ENCODE measurements at places on chromosomes 3 and 15. TPM values are rescaled to one million over a fixed set of nuclear protein-coding genes. Genes with fewer than 3 reads are reported as not detected.

DNA sequence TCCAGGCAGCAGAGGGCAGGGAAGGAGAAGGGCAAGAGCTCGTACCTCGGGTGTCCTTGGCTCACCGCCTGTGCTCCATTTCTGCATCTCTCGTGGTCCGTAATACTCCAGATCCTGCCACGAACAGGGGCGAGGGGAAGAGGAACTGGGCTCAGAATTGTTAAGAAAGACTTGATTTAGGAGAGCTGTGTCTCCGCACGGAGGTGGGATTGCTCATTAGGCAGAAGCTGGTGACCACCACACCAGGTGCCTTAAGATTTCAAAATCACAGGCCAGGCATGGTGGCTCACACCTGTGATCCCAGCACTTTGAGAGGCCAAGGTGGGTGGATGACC, 37.2 kb upstream of the BDH1 start:
- DNase-seq, result no peak

DNA sequence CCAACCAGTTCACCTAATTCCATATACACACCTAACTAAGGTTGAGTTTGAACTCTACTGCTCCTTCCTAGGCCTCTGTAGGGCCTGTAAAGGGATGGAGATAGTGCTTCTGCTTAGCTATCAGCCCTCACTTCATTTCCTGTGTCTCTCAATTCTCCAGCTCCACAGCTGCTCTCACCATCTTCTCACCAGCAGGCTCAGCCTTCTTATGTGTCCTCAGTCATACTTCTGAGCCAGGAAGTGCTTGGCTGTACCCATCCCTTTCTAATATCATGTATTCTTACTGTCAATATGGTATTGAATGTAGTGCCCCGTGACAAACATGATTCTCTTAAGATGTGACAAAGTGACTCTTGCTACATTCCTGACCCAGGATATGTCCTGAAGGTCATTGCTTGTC, 116.9 kb downstream of the SLC9A9 start:
- no peak for DNase-seq

DNA sequence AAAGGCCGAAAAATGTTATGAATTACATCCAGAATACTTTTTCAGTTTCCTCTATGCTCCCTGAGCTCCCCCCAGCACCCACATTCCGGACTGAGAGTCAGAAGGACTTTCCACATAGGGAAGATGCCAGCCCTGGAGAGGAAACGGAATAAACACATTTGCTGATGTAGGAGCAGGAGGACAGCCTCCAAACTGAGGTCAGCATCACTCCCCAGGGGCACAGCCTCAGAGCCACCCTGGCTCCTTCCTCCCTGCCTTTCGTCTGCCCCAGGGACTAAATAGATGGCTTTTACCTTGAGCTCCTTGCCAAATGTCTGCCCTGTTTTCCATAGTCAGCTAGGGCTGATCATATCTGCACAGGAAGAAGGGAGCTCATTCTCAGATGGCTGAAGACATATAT, 22.6 kb upstream of the SLCO2A1 start:
- no peak for DNase-seq

- DNase-seq, result no peak
Measured at GRCh38 chr3:24540821-24541220, 46.2 kb upstream of the THRB start.

- no peak for DNase-seq
Measured at GRCh38 chr3:116114586-116114985, 330.7 kb downstream of the LSAMP start.

Gene UROC1
- 0.08 TPM for total RNA-seq

DNA sequence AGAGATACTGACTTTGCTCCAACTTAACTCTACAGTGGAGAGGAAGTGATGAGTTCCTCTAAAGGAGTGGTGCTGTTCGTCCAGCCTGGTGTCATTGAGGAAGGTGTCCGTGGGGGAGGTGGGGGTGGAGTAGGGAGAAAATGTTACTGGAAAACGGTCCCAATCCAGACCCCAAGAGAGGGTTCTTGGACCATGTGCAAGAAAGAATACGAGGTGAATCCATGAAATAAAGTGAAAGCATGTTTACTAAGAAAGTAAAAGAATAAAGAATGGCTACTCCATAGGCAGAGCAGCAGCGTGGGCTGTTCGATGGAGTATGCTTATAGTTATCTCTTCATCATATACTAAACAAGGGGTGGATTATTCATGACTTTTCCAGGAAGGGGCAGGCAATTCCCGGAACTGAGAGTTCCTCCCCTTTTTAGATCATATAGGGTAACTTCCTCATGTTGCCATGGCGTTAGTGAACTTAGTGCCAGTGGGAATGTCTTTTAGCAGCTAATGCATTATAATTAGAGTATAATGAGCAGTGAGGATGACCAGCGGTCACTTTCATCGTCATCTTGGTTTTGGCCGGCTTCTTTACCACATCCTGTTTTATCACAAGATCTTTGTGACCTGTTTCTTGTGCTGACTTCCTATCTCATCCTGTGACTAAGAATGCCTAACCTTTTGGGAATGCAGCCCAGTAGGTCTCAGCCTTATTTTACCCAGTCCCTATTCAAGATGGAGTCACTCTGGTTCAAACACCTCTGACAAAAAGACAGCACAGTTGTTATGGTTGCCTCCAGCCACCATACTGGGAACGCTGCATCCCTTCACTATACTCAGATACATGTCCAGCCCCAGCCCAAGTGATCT, 38.6 kb downstream of the CLEC3B start:
- peak; percentile 26 for DNase-seq

GRCh38 chr3:105762749-105763658, 105.8 kb downstream of the CBLB start:
- DNase-seq, result no peak

Gene PRR20G
- not detected for total RNA-seq

- no peak for DNase-seq
Measured at GRCh38 chr3:48472673-48472922, 26.1 kb downstream of the ATRIP start.

Gene ANKUB1
- not detected for total RNA-seq

GRCh38 chr3:10548992-10549391, 43.6 kb upstream of the ATP2B2 start:
- DNase-seq, result no peak

- no peak for DNase-seq
Measured at GRCh38 chr15:42608110-42608531, 32.7 kb downstream of the STARD9 start.

Gene LSAMP
- not detected for total RNA-seq

DNA sequence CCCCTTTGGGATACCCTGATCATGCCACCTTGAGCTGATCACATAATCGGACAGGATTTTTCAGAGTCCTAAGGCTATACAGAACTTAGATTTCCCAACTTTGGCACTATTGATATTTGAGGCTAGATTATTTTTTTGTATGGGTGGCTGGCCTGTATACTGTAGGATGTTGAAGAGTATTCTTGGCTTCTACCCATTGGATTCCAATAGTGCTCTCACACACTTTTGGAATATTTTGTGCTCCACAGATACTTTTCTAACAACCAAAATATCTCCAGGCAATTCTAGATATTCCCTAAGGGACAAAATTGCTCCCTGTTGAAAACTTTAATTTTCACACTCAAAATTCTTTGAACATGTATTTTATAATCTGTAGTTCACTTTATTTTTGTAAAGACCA, 125.1 kb downstream of the ABI3BP start:
- DNase-seq, result no peak

Gene P4HTM
- total RNA-seq, result 14.6 TPM

DNA sequence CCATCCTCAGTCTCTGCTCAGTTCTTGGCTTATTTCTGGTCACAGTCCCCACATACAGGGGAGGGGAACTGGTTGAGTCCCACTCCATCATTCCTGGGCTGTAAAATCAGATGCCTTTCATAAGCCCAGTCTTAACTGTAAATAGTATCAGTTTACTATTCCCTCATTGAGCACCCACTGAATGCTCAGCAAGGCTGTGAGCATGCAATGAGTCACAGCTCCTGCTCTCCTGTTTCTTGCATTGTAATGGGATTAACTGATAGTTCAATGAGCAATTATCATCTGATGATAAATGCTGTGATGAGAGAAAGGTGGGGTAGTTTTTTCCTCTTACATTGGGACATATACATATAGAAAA, 113.6 kb upstream of the TPM1 start:
- no peak for DNase-seq

Gene KNG1
- total RNA-seq, result 0.26 TPM

GRCh38 chr3:14913926-14914778, 33.2 kb upstream of the NR2C2 start:
- no peak for DNase-seq

Gene WWTR1
- total RNA-seq, result 13.3 TPM

- DNase-seq, result no peak
Measured at GRCh38 chr15:46278062-46278461, 643.2 kb downstream of the SQOR start.

DNA sequence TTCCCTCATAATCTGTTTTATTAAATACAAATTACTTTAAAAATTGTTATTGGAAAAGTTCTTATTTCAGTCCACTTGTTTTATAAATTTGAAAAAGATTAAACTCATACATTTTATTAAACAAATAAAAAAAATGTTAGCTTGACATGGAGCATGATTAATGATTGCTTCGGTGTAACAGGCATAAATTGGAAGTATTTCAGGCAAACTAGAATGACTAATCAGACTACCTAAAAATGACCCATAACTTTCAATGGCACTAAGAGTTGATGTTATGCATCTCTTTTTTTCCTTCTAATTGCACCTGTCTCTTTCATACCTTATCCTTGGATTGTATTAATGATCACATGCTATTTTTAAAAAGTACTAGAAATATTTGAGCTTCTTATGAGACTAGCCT, 343.3 kb downstream of the ZNF385D start:
- DNase-seq, result no peak

DNA sequence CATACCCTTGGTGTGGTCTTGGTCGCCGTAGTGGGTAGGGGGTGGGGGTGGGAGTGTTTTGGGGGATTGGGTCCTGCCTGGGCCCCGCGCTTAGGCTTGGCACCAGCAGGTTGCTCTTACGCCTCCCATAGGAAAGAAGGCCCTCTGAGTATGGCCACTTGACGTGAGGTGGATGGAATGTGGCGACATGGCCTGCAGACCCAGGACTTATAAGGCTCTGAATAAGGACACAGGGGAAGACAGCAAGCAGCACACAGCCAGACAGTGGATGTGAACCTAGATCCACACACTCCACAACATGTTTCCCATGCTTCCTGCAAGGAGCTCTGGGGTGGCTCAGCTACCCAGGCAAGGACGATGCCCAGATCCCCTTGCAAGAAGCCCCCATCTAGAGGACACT, 12.4 kb downstream of the RBPMS2 start:
- no peak for DNase-seq

Gene APPL1
- total RNA-seq, result 53.4 TPM

Gene EPHB1
- 3.1 TPM for total RNA-seq

DNA sequence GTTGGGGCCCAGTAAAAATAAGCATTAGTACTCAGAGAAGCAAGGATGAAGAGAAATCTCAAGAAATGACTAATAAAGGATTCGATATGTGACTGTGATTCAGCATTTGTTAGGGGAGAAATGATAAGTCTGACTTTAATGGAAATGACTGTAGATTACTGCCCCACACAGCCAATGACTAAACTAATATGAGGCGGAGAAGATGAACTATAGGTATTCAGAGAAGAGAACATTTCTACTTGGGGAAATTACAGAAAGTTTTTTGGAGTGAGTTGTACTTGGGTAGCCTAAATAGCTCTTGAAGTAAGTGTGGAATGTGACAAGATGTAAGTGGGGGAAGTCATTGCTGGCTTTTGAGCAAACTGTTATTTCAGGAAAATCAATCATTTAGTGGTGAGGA, 380.0 kb downstream of the PDCD6IP start:
- no peak for DNase-seq

GRCh38 chr3:38627956-38628355, 21.5 kb downstream of the SCN5A start:
- DNase-seq, result no peak

Gene LRRC2
- 160 TPM for total RNA-seq

Gene GOLGA6D
- total RNA-seq, result not detected

DNA sequence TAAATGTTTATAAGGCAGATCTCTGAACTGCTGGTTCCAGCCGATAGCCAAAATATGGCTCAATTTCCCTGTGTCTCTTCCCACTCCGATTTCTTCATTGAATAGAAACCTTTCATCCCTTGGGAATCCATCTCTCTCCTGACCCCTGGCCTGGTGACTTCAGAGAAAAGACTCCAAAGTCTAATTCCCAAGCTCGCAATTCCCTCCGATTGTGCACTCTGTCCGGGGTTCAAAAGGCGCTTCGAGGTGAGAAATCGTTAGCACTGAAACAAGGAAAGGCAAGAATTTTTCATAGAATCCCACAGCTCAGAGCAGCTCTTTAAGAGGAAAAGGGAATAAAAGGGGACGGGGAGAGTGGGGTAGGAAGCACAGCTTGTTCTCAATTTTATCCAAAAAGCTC, 18.4 kb upstream of the RAD18 start:
- no peak for DNase-seq

Gene AGBL1
- total RNA-seq, result 13.6 TPM

Gene REC114
- total RNA-seq, result not detected

- no peak for DNase-seq
Measured at GRCh38 chr3:100416176-100416575, 14.8 kb downstream of the LNP1 start.

Gene PLSCR1
- 11.1 TPM for total RNA-seq

Gene BSN
- 0.95 TPM for total RNA-seq

Gene CDHR4
- total RNA-seq, result not detected

Gene THSD4
- 2.1 TPM for total RNA-seq

Gene PROK2
- total RNA-seq, result 0.27 TPM

Gene HESX1
- 0.34 TPM for total RNA-seq

Gene GLDN
- total RNA-seq, result 1.7 TPM

Gene IL17RB
- 1.3 TPM for total RNA-seq

DNA sequence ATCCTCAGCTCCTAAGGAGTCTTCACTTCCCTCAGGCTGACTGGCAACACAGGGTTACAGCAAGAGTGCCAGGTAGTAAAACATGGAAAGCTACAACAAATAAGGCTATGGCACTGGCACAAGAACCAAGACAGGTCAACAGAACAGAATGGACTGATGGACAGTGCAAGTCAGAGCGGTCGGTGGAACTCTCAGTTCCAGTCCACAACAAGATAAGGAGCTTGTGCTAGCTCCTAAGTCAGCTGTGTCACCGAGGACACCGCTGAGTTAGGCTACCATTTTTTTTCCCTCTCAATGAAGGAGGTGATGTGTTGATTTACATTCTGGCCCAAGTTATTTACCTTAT, 55.9 kb upstream of the LIMD1 start:
- no peak for DNase-seq

Gene GCNT3
- not detected for total RNA-seq

DNA sequence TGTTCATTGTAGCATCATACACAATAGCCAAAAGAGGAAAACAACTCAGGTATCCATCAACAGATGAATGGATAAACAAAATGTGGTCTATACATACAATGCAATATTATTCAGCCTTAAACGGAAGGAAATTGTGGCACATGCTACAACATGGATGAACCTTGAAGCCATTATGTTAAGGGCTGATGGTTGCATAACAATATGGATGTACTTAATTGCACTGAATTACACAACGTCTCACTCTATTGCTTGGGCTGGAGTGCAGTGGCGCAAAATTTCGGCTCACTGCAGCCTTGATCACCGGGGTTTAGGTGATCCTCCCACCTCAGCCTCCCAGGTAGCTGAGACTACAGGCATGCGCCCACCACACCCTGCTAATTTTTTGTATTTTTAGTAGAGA, 7.0 kb upstream of the TMEM62 start:
- no peak for DNase-seq

Gene A4GNT
- total RNA-seq, result not detected
